Aorta (tissue), 5 donors: ENCODE measurements at places on chromosomes 12 and 14. TPM values are rescaled to one million over a fixed set of nuclear protein-coding genes. Genes with fewer than 3 reads are reported as not detected.

Gene CATSPERB
- total RNA-seq: 15.3 TPM

Gene FOXN4
- not detected for total RNA-seq

Gene AMN
- 0.48 TPM for total RNA-seq

Gene OR11H7
- not detected for total RNA-seq

Gene TESPA1
- total RNA-seq: 1.0 TPM

Gene KLRF2
- not detected for total RNA-seq

Gene TSPAN9
- total RNA-seq: 43.5 TPM

Gene KRT83
- total RNA-seq: not detected

Gene ERH
- 100 TPM for total RNA-seq

DNA sequence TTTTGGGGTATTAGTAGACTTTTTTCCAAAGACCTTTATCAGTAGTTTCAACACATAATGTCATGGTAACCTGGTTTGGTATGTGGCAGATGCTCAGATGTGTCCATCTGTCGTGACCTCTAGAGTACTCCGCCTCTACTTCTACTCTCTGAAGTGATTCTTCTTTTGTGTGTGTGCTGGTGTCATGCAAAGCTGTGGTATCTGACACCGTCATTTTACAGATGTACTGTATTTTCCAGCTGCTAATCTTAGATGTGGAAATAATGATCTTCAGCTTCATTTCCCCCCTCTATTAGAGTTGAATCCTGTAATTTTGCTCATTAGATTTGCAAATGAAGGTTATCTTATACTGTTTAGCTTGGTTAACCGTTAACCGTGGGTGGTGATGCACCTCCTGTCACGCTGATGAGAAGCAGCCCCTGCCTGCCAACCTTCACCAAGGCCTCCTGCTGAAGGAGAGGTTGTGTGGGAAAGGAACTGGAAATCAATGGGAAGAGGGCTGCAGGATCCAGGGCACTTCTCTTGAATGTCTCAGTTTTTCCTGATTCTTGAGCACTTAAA, 222.4 kb upstream of the AMIGO2 start:
- DNase-seq: no peak

DNA sequence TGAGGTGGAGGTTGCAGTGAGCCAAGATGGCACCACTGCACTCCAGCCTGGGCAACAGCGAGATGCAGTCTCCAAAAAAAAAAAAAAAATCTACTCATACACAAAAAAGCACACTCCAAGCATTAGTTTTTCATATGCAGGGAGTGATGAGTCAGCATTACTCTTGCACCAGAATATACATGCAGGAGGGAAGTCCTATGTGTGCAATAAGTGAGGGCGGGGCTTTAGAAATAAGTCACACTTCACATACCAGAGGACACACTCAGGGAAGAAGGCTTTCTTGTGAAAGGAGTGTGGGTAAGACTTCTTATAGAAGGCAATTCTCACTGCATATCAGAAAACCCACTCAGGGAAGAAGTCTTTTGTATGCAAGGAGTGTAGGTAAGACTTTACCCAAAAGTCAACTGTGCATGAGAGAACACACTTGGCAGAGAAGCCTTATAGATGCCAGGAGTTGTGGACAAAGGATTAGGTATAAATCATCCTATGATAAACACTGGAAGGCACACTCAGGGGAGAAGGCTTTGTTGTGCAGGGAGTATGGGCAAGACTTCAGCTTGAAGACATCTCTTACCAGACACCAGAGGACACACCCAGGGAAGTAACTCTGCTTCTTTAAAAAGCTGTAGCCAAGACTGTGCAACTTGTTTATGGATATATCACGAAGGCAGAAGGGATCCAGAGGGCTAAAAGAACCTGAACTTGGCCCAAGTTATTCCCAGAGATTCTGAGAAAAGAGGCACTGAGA, 50.5 kb downstream of the ATF7 start:
- DNase-seq: no peak

DNA sequence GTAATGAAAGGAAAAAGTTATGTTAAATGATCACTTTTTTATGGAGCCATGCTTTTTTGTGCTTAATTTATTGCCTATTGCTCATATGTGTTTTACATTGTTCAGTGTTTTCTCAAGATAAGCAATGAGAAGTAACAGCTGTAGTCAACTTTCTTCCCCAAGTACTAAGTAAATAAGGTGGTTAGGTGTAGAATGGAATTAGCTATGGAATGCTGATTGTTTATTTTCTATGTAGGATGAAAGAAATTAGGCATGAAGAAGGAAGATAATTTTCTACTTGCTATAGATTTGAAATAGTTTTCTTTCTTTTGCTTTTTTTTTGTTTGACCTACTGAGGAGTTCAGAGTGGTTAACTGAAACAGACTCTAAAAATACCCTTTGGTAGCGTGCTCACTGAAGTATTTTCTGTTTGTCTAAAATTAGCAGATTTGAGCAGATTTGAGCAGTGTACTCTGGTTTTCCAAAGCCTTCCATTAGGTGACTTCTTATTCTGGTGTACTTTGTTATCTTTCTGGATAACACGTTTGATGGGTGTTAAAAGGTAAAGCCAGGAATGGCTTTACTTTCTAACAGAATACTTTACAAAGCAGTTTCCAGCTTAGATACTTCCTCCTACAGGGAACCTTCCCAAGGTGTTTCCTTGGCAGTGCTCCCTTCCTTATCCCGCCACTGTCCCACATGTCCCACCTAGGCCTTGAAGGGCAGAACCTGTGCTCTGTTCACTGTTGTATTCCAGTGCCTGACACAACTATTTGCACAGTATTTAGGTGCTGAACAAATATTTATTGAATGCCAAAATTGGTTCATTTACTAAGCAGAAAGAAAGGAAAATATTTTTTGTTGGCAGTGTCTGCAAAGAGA, 56.0 kb downstream of the RASSF3 start:
- DNase-seq: no peak

DNA sequence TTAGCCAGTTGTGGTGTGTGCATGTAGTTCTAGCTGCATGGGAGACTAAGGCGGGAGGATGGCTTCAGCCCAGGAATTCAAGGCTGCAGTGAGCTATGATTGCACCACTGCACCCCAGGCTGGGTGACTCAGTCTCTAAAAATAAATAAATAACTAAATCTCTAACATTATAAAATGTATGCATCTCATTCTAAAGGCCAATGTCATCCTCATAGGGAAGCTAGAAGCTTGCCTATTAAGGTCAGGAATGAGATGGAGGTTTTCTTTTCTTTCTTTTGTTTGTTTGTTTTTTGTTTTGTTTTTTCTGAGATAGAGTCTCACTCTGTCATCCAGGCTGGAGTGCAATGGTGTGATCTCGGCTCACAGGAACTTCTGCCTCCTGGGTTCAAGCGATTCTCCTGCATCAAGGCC, 48.8 kb upstream of the PAPLN start:
- DNase-seq: no peak

DNA sequence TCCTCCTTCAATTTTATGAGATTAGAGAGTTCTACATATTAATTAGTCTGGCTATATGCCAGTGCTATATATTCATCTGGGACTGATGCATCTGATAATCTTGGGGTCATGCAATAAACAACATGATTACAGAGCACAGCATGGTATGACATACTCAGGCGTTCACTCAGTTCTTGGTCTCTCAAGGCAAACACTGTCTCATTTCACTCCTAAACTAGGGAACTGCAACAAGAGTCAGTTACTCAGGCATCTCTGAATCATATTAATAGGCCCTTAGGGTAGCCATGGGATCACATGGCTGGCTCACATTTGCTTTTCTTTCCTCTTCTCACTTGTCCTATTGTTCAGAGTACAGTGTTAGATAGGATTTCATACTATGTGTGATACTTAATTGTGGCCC, 91.8 kb upstream of the TMEM260 start:
- no peak for DNase-seq

GRCh38 chr12:18576104-18576626, 161.6 kb downstream of the PLCZ1 start:
- DNase-seq: no peak

DNA sequence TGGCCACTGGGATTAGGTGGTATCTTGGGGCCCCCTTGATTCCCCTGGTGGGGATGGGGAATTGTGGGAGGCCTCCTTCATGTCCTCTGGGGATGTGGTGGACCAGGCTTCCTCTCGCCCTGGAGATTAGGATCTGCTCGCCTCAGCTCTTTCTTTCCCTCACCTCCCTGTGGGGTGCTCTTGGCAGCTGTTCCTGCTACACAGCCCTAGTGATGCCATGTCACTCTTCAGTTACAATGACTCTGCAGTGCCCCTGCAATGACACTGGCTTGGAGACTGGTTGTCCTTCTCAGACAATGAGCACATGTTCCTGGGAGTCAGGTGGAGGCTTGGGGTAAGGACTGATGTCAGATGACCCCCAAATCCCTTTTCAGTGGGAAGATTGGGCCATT, 83.9 kb downstream of the ADCK1 start:
- DNase-seq: no peak

GRCh38 chr12:9115731-9116559, at the start of gene A2M:
Gene A2M (minus strand): TSS chr12:9115919. CDS start chr12:9115849, 70 bp downstream.
- DNase-seq: no peak

GRCh38 chr12:120012067-120012621, 23.1 kb downstream of the BICDL1 start:
- no peak for DNase-seq

DNA sequence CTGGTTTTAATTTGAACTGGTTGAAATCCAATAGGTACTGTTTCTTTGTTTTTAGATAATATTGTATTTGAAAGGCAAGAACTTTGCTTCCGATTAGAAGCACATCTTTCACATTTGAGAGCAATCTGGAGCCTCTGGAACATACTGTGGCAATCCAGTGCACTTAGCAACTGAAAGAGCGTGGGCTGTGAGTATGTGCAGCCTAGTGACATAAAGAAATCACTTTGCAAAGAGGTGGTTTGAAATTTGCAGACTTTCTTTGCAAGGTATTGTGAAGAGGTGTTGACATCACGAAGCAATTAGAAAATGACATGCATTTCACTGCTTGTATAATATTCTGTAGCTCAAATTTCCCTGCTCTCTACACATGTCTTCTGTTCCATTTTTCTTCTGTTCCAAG, 23.5 kb upstream of the CFAP54 start:
- no peak for DNase-seq

DNA sequence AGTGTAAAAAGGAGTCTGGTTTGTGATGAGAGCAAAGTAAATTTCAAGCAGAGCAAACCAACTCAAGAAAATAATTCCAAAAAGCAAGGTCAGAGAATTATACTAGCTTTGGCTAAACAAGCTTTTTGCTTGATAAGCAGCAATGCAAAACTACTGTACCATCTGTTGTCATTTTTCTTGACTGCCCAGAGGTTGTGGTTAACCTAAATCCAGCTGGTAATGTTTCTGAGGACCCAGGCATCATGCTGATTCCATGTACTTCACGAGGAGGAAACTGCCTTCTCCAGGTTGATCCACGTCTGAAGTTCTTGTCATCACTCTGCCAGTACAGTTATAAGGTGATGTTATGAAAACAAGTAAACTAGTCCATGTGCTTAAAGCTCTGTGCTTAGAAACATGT, 185.2 kb downstream of the ACSS3 start:
- no peak for DNase-seq

- DNase-seq: no peak
These were observed 3.4 kb upstream of the MYRFL start for GRCh38 chr12:69821456-69822159.

GRCh38 chr14:55309154-55309553, 37.9 kb downstream of the FBXO34 start:
- no peak for DNase-seq

- no peak for DNase-seq
These were observed 15.4 kb downstream of the BHLHE41 start for GRCh38 chr12:26109343-26109881.

DNA sequence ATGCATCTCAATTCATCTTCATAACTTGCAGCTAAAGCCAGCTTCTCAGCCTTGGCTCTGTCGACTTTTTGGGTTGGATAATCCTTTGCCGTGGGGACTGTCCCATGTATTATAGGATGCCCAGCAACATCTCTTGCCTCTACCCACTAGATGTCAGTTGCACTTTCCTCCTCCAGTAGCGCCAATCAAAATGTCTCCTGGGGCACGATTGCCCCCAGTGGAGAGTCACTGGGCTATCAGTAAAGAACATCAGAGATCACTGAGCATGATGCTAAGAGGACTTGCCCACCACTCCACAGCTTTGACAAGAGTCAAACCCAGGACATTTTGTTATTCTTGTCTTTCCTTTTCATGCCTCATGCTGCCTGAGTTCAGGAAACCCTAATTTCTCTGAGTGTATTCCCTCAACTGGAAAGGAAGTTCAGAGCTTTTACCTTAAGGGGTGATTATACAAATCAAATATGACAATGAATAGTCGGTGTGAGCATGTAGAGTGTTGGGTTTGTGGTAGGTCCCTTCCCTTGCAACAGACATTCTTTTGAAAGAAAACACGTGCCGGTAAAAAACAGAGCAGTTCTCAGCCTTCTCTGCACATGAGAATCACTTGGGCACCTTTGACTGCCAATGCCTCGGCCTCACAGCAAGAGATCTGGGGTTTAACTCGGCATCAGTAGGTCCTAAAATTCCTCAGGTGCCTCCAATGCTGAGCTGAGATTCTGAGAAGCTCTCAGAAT, 980.6 kb downstream of the VRK1 start:
- DNase-seq: no peak

DNA sequence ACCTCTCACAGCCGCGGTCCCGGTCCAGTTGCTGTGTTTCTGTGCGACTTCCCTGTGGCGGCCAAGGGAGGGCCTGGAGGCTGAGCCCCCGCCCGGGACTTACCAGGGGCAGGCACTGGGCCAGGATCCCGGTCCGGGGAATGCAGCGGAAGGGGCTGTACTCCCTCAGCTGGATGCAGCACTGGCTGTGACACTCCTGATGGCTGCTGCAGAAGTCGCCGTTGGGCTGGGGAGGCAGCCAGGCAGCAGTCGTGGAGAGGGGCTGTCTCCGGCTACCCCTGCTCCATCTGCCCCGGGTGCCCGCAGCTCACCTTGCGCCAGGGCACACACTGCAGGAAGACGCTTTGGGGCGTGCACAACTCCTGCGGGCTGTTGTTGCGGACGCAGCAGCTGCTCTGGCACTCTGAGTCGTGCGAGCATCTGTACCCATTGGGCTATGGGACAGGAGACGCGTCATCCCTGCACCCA, 6.2 kb downstream of the LRCOL1 start:
- DNase-seq: no peak

- no peak for DNase-seq
These were observed 501.0 kb downstream of the RERGL start for GRCh38 chr12:17588968-17589367.

DNA sequence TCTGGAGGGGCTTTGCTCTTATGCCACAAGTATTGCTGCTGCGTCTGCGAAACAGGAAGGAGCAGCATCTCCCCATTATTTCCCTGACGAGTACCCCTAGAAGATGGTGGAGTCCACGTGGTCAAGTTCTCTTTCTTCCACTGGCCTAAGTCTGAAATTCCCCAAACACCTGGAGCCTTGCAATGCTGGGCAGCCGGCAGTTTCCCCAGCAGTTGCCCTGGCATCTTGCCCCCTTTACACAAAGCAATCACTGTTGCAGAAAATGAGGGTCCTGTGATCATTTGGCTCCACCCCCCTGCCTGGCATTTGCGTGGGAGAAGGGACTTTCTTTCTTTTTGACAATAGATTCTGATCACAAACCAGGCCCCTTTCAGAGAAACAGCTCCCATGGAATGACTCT, 56.9 kb downstream of the FOS start:
- no peak for DNase-seq
